Central memory CD4-positive, alpha-beta T cell (primary cell): ENCODE measurements at places on chromosomes 12 and 14.
A peak's percentile ranks its signal among the peaks of the same experiment; 100 is the strongest.

- no peak for DNase-seq
Measured at GRCh38 chr12:62254967-62255366, 5.2 kb upstream of the USP15 start.

GRCh38 chr12:54368025-54368708 is 3.9 kb upstream of the GPR84 start:
- no peak for DNase-seq

DNA sequence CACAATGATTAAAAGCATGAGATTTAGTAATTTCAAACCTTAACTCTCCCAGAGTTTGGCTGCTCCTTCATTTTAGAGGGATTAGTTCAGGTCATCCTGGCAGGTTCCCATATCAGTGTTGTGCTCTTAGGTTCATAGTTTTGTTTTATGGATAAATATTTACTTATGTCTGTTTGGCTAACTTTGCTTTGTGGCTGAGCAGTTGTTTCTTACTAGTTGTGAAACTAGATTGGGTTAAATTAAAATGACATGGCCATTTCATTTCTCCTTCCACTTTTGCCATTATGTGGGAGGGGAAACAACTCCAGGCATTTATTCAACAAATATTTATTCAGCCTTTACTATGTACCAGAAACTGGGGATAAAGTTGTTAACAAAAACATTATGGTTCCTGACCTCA is 158.8 kb downstream of the TMTC3 start:
- DNase-seq = no peak

DNA sequence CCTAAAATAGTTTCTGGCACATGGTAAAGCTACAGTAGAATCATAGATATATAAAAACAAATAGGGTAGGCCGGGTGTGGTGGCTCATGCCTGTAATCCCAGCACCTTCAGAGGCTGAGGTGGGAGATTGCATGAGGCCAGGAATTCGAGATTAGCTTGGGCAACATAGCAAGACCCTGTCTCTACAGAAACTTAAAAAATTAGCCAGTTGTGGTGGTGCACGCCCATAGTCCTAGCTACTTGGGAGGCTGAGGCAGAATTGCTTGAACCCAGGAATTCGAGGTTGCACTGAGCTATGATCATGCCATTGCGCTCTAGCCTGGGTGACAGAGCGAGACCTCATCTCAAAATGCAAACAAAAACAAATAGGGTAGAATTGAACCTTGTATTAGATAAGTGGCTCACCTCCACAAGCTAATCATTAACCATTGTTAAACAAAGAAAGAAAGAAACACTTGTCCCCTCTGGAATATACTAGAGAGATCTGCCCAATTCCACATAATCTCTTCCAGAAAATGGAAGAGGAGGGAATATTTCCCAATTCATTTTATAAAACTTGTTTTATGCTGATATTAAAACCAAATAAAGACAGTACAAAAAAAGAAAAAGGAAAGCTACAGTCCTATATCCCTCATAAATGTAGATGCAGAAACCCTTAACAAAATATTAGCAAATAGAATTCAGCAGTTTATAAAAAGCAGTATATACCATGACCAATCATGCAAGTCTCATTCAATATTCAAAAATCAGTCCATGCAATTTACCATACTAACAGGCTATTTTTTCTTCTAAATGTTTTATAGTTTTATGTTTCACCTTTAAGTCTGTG is 22.7 kb upstream of the DHRS2 start:
- DNase-seq = no peak

DNA sequence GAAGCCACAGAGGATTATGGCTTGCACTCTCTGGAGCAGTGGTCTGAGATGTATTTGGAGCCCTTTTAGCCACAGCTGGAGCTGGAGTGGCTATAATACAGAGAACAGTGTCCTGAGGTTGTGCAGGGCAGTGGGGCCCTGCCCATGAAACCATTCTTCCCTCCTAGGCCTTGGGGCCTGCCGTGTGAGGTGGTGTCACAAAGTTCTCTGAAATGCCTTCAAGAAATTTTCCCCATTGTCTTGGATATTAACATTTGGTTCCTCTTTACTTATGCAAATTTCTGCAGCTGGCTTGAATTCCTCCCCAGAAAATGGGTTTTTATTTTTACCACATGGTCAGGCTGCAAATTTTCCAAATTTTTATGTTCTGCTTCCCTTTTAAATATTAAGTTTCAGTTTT is 79.3 kb downstream of the UNC79 start:
- no peak for DNase-seq

- no peak for DNase-seq
Measured at GRCh38 chr12:18640321-18640955, 97.4 kb downstream of the PLCZ1 start.

DNA sequence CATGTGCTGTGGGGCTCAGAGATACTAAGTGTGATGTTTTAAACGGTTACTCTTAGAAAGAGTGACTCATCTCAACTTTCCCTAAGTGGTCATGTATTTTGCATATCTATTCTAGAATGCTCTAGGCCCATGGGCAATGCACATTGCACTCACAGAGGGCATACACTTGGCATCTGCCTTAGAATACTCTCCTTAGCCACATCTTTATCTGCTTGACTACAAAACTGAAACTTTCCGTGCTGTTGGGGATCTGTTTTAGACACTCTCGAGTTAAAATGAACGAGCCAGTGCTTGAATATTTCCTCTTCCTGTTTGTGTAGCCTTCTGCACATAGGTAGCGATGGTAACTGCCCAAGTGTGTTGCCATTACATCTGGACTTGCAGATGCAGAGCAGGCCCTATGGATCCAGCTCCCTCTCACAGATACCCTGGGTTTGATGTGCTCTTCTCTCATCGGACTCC is 180.5 kb downstream of the CAND1 start:
- peak; percentile 6 for DNase-seq

DNA sequence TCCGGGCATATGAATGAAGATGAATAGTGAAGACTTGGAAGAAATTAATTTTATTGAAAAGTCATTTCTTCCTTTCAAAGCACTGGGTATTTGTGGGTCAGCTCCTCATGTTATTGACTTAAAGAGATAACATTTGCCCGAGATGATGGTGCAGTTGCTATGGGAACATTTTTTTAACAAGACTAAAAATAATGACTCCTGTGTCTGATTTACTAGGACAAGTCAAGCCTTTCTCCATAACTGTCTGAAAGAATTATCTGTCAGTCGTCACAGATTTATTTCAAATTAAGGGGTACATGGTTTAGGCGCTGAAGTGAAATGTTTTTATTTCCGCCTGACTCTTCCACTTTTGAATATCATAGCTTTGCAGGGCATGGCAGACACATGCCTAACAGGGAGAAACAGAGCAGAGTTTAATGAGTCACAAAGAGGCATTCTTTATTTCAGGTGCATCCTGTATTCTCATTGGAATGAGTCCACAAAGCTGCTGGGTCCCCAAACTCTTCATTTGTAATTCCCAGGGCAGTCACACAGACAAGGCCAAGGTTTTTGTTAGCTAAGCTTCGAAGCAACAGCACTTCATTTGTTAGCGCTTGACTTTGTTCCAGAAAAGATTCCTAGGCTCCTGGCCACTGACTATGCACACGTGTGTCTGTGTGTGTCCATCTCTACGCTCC is 4.3 kb upstream of the GPHB5 start:
- no peak for DNase-seq

DNA sequence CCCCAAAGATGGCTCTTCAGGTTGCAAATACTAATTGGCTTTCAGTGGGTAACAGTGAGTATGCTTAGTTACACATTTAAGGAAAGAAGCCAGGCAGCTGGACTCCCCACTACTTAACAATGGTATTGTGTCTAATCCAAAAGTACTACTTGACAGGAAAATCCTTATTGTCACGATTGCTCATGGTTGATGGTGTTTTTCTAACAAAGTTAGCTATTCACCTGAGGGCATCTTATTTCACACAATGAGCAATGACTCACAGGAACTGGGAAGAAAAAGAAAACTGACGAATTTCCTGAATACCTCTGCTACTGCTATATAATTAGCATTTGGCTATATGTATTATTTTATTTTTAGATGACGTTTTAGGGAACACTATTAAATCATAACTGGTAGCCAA is 33.4 kb upstream of the ALG10 start:
- no peak for DNase-seq

- DNase-seq = peak; percentile 52
Measured at GRCh38 chr14:64891839-64892375, 12.2 kb upstream of the SPTB start.

GRCh38 chr12:46384451-46385309 is 12.1 kb upstream of the SLC38A2 start:
- no peak for DNase-seq

- no peak for DNase-seq
Measured at GRCh38 chr14:74244115-74244514, 4.9 kb downstream of the VSX2 start.

- DNase-seq = no peak
Measured at GRCh38 chr12:114821570-114821969, 137.6 kb upstream of the TBX3 start.

DNA sequence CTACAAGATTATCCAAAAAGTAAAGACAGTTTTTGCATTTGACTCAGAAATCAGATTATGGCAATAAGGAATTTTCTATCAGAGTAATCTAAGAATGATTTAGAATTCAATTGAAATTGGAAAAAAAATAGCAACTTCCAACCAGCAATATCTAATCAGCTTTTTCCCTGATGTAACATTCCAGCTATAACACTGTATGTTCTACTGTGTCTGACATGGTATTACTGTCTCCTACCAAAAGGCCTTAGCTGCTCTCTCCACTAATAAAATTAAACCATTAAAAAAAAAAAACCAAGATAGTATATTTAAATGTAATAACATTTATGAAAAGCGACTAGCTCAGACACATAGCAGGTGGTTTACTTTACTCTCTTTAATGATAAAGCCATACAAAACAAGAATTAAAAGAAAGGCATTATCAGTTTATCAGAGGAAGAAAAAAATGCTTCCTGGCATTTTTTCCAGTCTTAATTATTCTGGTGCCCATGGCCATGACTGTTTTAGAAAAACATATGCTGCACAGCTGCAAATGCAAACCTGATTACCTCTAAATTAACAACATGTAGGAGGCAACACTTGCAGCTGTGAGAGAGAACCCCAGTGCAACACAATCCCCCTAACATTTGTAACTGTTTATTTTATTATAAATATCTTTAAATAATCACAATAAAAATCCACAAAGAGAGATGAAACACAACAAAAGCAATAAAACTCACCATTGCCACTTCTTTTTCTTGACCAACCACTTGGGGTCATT is 28.8 kb downstream of the PHLDA1 start:
- no peak for DNase-seq

DNA sequence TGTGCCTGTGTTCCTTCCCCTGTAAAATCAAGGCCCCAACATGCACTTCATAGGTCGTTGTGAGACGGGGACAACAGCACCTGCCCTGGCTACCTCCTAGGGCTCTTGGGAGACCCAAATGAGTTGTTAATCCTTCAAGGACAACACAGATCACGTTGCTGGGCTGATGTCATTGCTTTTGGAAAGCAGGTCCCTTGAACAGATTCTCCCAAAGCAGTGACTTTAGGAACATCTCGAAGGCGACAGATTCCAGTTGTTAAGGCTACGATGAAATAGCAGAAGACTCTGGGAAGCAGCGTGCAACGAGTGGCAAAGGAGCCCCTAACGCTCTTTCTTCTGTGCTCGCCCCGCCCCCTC is 26.2 kb upstream of the MAP1LC3B2 start:
- DNase-seq = no peak
